ENCODE measurements at places on chromosomes 5 and 9. TPM values are rescaled to one million over a fixed set of nuclear protein-coding genes. Genes with fewer than 3 reads are reported as not detected.

Gene CAMSAP1
- polyA plus RNA-seq, result 21.6 TPM

Gene PRSS3
- polyA plus RNA-seq, result 1.1 TPM

Gene LRRC26
- not detected for polyA plus RNA-seq

Gene SOHLH1
- not detected for polyA plus RNA-seq

Gene GPR21
- not detected for polyA plus RNA-seq

DNA sequence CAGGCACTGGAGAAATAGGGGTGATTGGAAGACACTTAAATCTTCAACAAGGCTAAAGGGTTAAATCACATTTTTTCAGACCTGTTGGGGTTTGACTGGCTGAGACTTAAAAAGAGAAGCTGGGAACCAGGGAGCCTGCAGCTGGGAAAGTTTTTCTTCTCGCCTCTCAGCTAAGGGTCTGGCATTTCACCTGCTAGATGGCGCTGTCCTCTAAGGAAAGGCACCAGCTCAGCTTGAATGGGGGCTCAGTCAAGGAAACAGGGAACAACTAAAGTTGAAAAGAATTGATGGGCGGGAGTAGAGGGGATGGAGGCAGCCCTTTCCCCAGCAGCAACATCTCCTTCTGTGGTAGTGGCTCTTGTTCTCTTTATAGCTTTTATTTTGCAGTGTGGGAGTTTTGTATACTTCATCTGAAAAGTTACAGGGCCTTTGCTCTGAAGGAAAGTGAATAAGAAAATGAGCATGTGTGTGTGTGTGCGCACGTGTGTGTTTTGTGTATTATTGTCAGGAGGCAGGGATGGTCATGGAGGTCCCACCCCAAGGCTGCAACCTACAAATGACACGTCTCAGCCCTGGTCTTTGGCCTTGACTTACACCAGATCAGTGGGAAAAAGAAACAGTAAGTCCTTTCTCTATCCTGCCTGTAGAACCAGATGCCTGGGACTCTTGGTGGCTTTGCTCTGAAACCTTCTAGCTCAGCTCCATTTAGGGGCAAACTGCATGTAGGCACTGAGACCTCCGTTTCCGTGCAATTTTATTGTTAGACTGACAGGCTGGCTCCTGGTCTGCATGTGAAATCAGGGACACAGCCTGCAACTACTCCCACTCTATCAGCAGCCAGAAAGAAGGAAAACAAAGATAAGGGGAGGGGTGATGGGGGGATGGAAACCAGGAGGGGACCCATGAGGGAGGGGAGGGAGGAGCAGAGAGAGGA, 316.2 kb upstream of the CLINT1 start:
- peak; percentile 69 for DNase-seq

GRCh38 chr5:20000416-20000815, 12.4 kb upstream of the CDH18 start:
- no peak for DNase-seq

- no peak for DNase-seq
These were observed 294.1 kb downstream of the ATPSCKMT start for GRCh38 chr5:9955586-9955985.

DNA sequence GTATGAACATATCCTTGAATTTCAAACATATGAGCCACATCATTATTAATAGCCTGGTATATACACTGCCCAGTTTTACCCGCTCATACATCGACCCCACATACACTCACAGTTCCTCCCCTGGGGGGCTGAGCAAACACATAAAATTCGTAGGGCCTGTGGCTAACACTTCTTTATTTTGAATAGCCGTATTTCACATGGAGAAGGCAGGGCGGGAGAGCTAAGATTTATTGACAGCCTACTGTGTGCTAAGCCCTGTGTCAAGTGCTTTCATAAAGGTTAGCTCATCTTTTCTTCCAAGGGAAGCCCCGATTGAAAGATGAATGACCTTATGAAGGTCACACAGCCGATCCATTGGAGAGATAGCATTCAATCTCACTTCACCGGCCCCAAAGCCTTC, 134.4 kb downstream of the ENC1 start:
- DNase-seq, result no peak

GRCh38 chr9:81470864-81471263, 218.5 kb downstream of the TLE1 start:
- no peak for DNase-seq

DNA sequence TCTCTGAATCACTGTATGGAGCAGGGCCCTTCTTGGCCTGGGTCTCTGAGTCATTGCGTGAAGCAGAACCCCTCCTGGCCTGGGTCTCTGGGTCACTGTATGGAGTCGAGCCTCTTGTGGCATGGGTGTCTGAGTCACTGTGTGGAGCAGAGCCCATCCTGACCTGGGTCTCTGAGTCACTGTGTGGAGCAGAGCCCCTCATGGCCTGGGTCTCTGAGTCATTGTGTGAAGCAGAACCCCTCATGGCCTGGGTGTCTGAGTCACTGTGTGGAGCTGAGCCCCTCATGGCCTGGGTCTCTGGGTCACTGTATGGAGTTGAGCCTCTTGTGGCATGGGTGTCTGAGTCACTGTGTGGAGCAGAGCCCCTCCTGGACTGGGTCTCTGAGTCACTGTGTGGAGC, 94.0 kb upstream of the RAPGEF1 start:
- no peak for DNase-seq

GRCh38 chr9:93097511-93098201, 1.6 kb downstream of the CARD19 start:
- DNase-seq, result no peak

GRCh38 chr9:19481121-19481870, 72.5 kb downstream of the ACER2 start:
- DNase-seq, result no peak
